SJSA1 (cell line): ENCODE measurements at places on chromosomes 11 and 22.

GRCh38 chr22:42719656-42720262, 911 bp downstream of the A4GALT start:
- DNase-seq: no peak

GRCh38 chr11:116929414-116930090, 92.1 kb upstream of the APOA1 start:
- no peak for DNase-seq

DNA sequence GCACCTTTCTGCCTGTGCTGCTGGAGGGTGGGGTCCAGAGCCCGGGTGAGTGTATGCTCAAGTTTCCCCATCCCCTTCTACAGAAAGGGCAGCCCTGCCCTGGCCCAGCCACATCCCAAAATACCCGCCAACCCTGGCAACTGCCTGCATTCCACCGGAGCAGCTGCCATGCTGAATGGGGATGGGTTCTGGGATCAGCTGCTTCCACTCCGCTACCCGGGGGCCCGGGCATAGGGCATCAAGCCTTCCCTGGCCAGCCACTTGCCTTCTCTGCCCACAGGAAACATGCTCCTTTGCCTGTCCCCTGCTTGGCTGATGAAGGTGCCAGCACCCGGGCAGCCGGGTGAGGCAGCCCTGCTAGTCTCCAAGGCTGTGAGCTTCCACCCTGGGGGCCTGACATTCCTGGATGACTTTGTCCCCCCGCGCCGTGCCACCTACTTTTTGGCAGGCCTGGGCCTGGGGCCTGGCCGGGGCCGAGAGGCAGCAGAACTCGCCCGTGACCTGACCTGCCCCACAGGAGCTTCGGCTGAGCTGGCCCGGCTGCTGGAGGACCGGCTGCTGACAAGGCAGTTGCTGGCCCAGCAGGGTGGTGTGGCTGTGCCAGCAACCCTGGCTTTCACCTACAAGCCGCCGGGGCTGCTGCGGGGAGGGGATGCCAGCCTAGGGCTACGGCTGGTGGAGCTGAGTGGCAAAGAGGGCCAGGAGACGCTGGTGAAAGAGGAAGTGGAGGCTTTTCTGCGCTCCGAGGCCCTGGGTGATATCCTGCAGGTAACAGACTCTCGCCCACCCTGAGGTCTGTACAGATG, 3.2 kb downstream of the CARNS1 start:
- no peak for DNase-seq

DNA sequence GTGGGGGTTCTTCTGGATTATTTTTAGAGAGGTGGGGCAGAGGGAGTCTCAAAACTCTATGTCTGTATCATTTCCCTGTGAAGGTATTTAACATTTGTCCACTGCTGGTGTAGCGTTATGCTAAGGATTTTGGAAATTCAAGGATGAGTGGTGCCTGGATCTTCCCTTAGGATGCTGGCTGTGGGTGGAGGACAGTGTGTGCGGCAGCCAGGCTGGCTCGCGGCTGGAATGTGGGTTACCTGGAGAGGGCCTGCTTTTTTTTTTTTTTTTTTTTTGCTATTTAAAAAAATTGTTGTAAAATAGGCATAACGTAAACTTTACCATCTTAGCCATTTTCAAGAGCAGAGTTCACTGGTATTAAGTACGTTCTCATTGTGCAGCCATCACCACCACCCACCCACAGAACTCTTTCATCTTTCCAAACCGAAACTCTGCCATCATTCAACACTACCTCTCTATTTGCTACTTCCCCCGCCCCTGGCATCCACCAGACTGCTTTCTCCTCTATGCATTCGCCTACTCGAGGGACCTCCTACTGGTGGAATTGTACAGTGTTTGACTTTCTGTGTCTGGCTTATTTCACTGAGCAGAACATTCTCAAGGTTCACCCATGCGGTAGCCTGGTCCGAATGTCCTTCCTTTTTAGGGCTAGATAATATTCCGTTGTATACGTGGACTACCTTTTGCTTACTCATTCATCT, 67.1 kb downstream of the PARVB start:
- DNase-seq: no peak

- DNase-seq: no peak
These were observed 2.0 kb downstream of the KCNE3 start for GRCh38 chr11:74465291-74465708.

DNA sequence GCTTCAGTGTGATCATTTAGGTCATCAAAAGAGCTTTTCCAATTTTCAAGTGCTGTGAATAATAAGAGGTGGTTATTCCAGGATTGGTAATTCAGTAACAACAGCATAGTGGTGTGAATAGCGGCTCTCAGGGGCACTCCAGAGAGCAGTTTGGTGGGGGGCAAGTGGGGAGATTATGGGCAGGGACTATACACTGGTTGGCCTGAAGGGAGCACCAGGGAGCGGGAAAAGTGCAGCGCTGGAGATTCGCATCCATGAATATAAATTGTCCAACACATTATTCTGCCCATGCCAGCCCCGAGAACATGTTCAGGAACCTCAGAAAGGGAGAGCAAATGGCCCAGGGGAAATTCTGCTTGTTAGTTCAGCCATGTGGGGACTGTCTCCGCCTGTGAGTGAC, 37.9 kb downstream of the OR6Q1 start:
- no peak for DNase-seq

DNA sequence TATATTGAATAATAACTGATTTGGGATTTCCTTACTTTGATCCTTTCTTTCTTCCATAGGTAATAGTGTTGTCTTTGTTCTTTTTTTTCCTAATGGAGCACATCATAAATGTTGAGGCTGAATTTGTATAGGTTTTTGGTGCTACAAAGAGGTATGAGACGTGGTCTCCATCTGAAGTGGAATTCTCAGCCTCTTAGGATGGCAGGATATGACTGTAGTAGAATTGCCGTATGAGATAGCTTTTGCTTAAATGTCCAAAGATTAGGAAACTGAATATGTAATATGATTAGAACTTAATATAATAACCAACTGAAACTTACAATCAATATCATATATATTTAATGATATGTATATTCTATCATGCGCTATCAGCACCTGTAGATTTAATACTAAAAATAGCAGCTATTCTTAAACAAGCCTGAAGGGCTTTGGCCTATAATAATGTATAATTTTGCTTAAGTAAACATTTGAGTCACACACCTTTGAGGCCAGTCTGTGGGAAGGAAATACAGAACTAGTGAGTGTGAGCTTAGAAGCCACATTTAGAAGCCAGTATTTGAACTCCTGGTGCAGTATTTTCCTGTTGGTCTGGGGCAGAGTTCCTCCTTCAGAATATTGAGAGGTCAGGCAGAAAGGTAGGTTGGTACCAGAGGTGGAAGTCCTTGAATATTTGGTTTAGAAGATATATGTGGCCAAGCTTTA, 62.6 kb downstream of the SWAP70 start:
- DNase-seq: no peak

DNA sequence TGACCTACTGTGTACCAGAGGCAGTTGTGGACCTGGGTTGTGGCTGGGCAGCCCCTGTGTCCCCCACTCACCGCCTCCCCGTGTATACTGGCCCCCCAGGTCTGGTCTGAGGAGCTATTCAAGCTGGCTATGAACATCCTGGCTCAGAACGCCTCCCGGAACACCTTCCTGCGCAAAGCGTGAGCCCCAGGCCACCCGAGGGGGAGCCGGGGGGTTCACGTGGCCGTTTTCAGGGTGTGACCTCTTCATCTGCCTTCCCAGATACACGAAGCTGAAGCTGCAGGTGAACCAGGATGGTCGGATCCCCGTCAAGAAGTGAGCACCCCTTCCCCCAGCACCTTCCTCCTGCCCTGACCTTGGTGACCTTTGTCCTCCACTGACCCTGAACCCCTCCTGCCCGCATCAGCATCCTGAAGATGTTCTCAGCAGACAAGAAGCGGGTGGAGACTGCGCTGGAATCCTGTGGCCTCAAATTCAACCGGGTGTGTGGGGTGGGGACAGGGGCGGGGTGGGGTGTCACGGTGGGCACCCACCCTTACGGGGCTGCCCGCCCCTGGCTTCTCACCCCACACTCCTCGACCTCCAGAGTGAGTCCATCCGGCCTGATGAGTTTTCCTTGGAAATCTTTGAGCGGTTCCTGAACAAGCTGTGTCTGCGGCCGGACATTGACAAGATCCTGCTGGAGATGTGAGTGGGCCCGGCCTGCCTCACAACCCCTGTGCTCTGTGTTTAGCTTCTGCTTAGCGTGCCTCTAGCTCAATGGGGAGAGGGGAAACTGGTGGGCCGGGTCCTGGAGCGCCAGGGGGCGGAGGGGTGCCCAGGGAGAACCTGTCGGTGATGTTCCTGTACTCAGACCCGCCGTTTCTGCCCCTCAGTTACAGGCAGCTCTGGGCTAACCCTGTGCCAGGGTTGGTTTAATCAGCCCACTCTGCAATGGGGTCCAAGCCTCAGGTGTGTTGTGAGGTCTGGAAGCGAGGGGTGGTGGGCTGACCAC, 4.1 kb downstream of the PLCB3 start:
- no peak for DNase-seq

DNA sequence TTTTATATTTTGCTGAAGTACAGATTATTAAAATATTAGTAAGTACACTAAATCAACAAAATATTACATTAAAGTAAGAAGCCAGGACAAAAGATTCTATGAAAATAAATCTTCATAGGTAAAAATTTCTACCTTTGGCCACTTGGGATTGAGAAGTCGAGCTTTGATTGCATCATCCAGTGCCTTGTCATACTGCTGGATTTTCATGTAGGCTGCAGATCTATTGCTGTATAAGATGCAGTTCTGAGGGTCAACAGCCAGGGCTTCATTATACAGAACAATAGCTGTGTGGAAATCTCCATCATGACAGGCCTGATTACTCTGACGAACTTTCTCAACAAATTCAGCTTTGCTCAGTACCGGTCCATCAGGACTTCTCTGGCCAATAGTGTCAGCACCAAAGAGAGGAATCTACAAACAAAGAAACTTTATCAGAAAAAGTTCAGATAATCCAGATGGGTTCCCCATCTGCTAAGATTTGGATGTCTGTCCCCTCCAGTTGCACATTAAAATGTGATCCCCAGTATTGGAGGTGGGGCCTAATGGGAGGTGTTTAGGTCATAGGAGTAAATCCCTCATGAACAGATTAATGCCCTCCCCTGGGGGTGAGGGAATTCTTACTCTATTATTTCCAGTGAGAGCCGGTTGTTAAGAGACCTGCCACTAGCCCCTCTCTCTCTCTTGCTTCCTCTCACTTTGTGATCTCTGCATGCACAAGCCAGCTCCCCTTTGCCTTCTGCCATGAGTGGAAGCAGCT, 50.0 kb downstream of the TTC28 start:
- DNase-seq: no peak

- no peak for DNase-seq
These were observed 79.8 kb downstream of the CLPB start for GRCh38 chr11:72354356-72355115.

GRCh38 chr11:63237413-63237812, 6.0 kb downstream of the SLC22A25 start:
- DNase-seq: no peak

DNA sequence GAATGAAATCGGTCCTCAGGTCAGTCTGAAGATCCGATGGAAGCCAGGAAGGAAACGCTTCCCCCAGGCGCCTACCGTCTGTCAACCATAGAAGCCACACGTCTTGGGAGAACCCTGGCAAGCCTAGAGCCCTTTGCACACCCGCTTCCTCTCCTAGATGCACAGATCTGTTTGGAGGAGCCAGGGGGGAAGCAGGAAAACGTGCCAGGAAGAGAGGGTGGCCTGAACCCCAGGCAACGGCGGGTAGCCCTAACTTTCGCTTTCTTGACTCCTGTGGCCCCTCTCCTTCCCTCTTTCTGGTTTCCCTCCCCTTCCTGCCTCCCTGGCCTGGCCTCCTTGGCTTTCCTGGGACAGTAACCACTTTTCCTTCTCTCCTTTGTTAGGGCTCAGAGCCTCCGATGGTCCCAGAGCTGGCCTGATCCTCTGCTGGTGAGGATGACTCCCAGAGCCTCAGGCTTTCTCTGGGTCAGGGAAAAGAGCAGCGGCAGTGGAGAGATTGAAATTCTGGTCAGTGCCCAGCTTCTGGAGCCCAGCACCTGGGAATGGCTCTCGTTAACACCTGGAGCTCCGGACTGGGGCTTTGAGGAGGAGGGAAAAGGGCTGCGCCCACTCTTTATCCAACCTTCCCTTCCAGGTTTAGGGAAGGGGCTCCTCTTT, 2.1 kb downstream of the FXYD6 start:
- DNase-seq: no peak

GRCh38 chr11:111445586-111445985, 66.5 kb upstream of the POU2AF1 start:
- no peak for DNase-seq

- DNase-seq: no peak
These were observed 15.6 kb upstream of the MFNG start for GRCh38 chr22:37501610-37502341.

- DNase-seq: no peak
These were observed 60.7 kb upstream of the MUC15 start for GRCh38 chr11:26632691-26633159.

GRCh38 chr11:128336203-128336602, 251.2 kb downstream of the ETS1 start:
- DNase-seq: no peak

GRCh38 chr11:45048870-45049691, 97.4 kb upstream of the PRDM11 start:
- DNase-seq: no peak

DNA sequence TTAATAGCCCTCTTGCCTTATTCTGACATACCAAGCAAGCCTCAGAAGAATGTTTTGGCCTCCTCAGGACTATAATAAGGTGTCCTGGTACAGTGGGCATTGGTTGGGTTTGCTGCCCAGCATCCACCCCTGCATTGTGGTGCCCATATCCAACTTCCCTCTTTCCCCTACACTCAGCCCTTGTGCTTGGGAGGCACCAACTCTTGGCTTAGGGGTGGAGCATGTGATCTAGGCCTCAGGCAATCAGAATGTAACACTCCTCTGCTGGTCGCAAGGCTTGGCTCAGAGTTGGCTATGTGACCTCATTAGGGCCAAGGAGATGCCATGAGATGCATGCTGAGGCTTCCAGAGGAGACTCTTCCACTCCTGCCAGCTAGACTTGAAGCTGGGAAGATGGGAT, 123.0 kb downstream of the CSNK2A3 start:
- DNase-seq: no peak

- peak; percentile 24 for DNase-seq
These were observed 442 bp downstream of the COPB1 start for GRCh38 chr11:14499178-14499559.
